ENCODE measurements at places on chromosomes 13 and 19.

DNA sequence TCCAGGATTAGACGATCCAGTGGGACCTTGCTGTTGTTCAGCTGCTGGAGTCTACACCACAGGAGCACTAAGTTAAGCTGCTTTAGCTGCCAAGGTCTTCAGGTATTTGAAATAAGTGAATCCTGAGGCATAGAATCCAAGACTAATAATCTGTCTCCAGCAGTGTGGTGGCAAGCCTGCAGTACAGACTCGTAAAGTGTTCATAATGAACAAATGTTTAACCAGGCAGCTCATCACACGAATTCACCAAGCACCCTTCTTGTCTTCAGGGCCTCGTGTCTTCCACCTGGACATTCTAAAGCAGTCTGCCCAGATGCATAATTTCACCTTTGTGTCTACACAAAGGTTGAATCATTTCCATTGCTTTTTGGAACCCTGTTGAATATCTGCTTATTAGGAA, 5.3 kb downstream of the ATP11A start:
- no peak for DNase-seq

GRCh38 chr19:54297759-54298305, 15.1 kb downstream of the LILRA5 start:
- no peak for DNase-seq

GRCh38 chr19:30174357-30174645, 197.9 kb upstream of the ZNF536 start:
- DNase-seq = no peak

DNA sequence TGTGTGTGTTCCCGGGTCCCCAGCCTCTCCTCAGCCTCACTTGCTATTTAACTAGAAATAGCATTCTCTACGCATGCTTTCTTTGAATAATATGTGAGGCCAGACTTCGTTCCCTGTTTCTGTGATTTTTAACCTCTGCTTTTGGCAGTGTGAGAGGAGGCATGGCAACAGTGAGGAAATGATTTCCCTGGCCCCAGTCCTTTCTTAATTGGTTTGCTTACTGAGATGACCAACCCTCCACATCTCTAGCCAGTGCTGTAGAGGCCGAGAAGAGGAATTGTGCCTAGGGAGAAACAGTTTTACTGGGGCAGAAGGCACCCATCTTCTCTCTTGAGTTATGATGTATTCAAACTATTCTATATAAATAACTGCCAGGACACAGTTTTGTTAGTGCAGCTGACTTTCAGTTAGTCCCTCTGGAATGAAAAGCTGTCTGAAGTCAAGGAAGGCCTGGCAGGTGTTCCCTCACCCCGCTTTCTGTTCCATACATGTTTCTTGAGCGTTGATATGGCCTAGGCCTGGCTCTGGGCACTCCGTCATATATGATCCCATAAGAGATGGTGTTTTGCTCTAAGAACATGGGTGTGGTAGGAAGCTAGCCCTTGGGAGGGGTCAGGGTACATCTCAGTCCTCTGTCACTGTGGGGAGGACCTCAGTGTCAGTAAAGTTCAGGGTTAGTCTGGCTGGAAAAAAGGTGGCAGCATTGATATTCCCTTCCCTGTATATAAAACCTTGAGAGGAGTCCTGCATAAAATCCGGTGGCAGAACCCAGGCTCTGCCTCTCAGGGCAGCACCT, 73.7 kb upstream of the NPAS1 start:
- DNase-seq = no peak

DNA sequence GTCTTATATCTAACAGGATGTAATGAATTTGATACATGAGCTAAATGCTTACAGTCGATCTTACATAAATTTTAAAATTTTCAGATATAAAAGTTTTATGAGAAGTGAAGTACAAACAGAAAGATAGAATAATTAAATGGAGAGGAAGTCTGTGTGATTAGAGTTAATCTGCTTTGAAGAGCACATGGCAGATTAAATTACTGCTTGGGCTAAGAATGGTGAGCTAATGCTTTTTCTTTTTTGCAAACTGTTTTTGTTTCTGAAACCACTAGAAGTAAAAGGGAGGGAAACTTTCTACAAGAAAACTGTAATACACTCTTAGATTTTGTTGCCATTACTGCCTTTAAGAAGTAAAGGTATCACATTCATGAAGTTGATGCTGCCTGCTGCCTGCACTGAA, 96.3 kb upstream of the SPRY2 start:
- DNase-seq = no peak

DNA sequence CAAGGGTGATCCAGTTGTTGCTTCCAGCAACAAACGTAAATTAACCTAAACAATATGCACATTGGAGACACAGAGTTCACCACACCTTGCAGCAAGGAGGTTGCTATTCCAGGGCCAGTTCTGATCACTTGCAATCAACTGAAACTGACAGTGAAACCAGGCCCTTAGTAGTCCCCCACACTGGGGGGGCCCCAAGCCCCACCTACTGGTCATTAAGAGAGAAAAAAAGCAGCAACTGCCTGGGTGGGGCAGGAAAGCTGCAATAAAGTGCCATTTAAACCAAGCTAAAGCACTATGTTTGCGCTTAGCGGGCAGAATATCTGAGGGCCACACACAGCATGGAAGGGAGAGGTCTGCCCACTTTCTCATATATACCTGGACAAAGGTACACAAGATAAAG, 51.5 kb downstream of the ATP7B start:
- DNase-seq = no peak

GRCh38 chr13:53683608-53684007, 655.0 kb downstream of the OLFM4 start:
- no peak for DNase-seq

DNA sequence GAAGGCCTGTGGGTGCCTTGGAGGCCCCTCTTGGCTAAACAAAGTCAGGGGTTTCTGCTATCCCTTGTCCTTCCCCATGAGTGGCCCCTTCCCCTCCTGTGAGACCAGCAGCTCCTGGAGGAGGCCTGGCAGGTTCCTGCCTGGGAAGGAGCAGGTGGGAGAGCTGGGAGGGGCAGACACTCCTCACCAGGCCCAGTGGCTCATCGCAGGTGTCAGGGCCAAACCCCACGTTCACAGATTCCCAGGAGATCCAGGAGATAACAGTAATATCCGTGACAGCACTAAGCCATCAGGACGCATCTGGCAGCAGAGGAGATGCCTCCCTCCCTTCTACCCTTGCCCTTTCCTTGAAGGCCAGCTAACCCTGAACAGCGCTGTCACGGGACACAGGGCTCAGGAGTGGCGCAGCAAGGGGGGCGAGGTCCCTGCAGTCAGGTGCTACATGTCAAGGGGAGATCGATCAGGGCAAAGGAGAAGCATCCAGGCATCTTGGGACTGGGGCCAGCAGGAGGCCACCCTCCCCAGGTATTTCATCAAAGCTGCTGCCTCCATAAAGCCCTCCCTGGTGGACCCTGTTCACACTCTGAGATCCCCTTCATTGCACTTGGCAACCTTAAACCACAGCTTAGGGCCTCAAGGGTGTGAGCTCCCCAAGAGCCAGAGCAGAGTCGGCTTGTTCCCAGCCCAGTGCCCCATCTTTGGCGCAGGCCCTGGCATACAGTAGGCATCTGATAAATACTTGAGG, 4.8 kb downstream of the CEBPA start:
- no peak for DNase-seq

DNA sequence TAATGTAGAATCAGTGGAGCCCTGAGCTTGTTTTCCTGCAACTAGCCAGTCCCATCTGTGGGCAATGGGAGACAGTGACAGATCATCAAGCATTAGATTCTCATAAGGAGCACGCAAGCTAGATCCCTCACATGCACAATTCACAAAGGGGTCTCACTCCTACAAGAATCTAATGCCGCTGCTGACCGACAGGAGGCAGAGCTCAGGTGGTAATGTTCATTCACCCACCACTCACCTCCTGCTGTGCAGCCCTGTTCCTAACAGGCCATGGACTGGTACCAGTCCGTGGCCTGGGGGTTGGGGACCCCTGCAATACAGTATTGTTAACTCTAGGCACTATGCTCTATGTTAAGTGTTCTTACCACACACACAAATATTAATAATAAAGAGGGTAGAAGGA, 362.8 kb downstream of the RBM26 start:
- no peak for DNase-seq

DNA sequence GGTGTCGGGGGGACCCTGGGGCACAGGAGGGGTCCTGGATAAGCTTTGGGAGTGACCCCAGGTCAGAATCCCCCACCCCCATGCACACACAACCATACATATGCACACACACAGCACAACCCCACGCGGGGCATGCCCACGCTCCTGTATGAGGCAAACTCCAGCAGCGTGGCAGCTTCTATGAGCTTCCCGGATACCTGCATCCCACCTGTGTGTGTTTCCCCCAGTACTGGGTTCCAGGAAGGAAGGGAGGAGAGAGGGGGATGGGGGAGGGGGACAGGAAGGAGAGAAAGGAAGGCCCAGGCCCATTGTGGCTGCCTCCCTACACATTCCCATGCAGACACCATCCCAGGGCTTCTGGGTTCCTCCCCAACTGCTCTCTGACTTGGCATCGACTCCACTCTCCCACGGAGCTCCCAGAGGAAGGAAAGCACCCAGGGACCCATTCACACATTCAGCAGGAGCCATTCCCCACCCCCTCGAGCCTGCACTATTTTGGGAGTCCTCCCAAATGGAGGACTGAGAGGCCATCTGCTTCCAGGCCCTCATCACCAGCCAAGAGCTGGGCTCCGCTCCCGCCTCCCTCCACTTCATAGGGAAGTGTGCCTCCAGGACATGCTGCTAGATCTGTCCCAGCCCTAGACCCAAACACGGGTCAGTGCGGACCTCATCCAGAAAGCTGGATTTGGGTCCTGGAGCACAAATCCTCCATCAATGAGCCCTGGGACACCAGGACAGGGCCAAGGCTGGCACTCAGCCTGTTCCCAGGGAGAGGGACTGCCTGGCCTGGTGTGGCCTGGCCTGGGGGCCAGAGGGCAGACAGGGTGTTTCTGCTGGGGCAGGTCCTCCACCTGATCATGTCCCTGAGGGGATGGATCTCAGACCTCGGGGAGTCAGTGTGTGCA, 13.2 kb downstream of the PRR36 start:
- DNase-seq = no peak

DNA sequence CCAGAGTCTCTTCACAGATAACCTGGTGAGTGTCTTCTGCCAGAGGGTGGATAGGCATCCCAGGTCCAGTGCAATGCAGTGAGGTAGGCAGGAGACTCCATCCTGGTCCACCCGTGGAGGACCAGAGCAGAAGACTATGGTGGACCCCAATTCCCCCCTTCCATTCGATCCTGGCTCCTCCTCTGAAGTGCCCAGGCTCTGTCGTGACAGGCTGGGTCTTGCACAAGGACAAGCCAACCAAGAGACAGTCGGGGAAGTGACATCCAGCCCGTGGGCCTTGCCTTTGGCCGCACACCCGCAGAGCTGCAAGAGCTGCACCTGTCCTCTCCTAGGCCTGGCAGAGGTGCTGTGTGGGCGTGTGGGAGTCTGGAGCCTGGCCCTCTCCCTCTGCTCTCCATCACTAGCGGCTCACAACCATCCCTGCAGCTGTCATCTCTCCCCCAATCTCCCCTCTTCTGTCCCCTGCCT, 3.1 kb downstream of the ZNF784 start:
- DNase-seq = no peak

GRCh38 chr13:79445968-79446645, 34.8 kb upstream of the NDFIP2 start:
- DNase-seq = peak; percentile 59

- DNase-seq = peak; percentile 39
Measured at GRCh38 chr19:23440207-23440606, 44.9 kb upstream of the ZNF91 start.

DNA sequence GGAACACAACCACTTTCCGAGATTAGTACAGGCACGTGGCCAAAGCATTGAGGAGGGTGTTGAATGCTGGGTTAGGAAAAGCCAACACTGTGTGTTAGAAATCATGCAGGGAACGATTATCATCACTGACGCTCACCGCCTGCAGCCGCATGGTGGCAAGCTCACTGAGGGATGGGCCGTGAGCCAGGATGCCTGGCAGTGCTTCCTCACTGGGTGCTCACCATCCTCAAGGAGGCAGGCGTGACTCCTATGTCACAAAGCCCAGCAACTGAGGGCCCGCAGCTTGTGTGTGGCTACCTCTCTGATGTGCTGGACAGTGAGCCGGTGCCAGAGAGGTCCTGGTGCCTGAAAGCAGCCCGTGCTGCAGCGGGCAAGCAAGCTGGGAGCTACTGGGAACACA, 30.4 kb upstream of the TIMM44 start:
- no peak for DNase-seq

GRCh38 chr13:100291624-100292023, 202.7 kb downstream of the PCCA start:
- no peak for DNase-seq

- DNase-seq = no peak
Measured at GRCh38 chr13:35987572-35988513, 143.3 kb downstream of the DCLK1 start.

GRCh38 chr13:20441879-20442278, 83.8 kb downstream of the CRYL1 start:
- no peak for DNase-seq

- no peak for DNase-seq
Measured at GRCh38 chr19:15109768-15110417, 2.7 kb downstream of the SYDE1 start.

GRCh38 chr13:80359778-80360452, 19.0 kb upstream of the SPRY2 start:
- DNase-seq = no peak

DNA sequence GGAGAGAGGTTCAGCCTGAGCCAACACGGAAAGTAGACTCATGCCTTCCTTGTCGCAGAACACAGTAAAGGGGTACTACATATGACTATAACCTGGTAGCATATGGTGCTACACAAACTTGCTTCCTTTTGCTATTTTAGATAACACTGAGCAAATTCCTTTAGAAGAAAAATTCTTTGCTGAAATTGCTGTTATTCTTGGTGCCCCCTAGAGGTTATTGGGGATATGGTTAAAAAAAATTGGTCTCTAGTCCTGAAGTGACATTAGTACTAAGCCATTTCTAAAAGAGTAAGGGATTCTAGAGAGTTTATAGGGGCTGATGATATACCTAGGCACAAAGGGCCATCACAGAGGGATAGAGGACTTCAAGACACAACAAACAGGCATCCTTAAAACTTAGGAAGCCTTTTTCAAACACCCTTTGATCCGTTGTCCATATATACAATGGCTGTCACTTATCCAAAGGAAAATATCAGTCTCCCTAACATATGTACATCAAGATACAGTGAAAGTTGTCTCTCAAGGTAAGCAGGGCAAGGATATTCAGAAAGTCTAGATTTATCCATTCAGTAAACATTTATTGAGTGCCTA, 13.9 kb upstream of the HS6ST3 start:
- no peak for DNase-seq

- DNase-seq = no peak
Measured at GRCh38 chr13:26020891-26021290, 30.9 kb downstream of the SHISA2 start.

GRCh38 chr19:13018035-13018914, 23.0 kb downstream of the NFIX start:
- no peak for DNase-seq

GRCh38 chr13:114152285-114152645, 19.8 kb upstream of the RASA3 start:
- DNase-seq = no peak

GRCh38 chr19:52189735-52190486, at the start of gene PPP2R1A:
Gene PPP2R1A, plus strand, starts transcription at chr19:52190052. Its CDS starts 45 bp downstream, at chr19:52190097.
- peak; percentile 96 for DNase-seq

- peak; percentile 20 for DNase-seq
Measured at GRCh38 chr19:39927524-39928356, 6.7 kb downstream of the FCGBP start.

- no peak for DNase-seq
Measured at GRCh38 chr19:38528213-38528755, 89.5 kb downstream of the MAP4K1 start.

GRCh38 chr19:778910-779653, 18.2 kb upstream of the PTBP1 start:
- DNase-seq = no peak

GRCh38 chr19:3780786-3781304, 5.3 kb downstream of the MATK start:
- no peak for DNase-seq

- peak; percentile 56 for DNase-seq
Measured at GRCh38 chr13:98523455-98524102, 53.3 kb downstream of the STK24 start.
